Activated naive CD8-positive, alpha-beta T cell treated with anti-CD3 and anti-CD28 coated beads, Interleukin-2, amount 10 ng/mL, durations not matched to agents 7 days and 5 days (primary cell): ENCODE measurements at places on chromosomes 12 and 14. TPM values are rescaled to one million over a fixed set of nuclear protein-coding genes. Genes with fewer than 3 reads are reported as not detected.
A peak's percentile ranks its signal among the peaks of the same experiment; 100 is the strongest.

Gene KRT85
- total RNA-seq, result not detected

Gene ACVRL1
- total RNA-seq, result not detected

Gene ANO4
- not detected for total RNA-seq

Gene FKBP4
- total RNA-seq, result 67.7 TPM

Gene ADAM21
- not detected for total RNA-seq

Gene MYO1H
- total RNA-seq, result not detected

Gene SFSWAP
- total RNA-seq, result 65.5 TPM

Gene C12orf54
- total RNA-seq, result not detected

Gene KLRC3
- total RNA-seq, result 5.6 TPM

GRCh38 chr14:88063811-88064210 is 58.9 kb downstream of the GPR65 start:
- DNase-seq, result no peak

- DNase-seq, result no peak
Observed at GRCh38 chr14:88985654-88986053, 161.2 kb downstream of the TTC8 start.

- no peak for DNase-seq
Observed at GRCh38 chr14:21852775-21853174, 179.2 kb upstream of the OR4E1 start.

DNA sequence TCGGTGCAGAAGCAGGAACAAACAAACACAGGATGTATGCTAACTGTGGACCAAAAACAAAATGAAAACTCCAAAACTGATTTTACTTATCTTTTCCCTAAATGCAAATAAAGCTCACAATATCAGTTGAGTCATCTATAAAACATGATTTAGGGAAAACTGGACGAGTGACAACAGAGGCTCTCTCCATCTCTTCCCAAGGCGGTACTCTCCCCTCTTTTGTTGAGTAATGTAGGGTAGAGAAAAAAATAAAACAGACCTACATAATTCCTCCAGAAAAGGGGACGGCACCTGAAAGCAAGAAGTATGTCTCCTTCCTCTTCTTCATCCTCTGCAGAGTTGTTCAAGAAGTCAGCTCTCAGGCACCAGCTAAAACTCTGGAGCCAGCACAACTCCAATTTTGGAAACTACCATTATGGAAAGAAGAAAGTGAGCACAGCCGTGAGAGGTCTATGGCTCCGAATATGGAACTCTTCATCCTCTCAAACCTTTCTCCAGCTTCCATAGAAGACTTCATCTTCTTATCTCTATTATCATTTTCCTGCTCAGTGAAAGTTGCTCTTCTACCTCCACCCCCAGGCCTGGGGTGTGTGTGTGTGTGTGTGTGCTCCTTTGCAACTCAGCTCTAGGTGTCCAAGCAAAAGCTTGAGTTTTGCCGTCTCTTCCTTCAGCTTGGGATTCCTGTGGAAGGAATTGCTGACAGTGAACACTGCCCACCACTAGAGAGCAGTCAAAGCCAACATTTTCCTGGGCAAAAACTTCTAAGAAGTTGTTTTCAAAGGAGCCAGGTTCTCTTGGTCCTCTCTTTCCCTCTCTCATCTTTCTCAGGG is 155.4 kb downstream of the DIO2 start:
- no peak for DNase-seq

- no peak for DNase-seq
Observed at GRCh38 chr12:118059341-118060191, 1.4 kb downstream of the WSB2 start.

GRCh38 chr12:106710143-106710893 is 64.2 kb upstream of the RIC8B start:
- DNase-seq, result no peak

- DNase-seq, result no peak
Observed at GRCh38 chr12:101780599-101780998, 41.3 kb upstream of the SYCP3 start.

DNA sequence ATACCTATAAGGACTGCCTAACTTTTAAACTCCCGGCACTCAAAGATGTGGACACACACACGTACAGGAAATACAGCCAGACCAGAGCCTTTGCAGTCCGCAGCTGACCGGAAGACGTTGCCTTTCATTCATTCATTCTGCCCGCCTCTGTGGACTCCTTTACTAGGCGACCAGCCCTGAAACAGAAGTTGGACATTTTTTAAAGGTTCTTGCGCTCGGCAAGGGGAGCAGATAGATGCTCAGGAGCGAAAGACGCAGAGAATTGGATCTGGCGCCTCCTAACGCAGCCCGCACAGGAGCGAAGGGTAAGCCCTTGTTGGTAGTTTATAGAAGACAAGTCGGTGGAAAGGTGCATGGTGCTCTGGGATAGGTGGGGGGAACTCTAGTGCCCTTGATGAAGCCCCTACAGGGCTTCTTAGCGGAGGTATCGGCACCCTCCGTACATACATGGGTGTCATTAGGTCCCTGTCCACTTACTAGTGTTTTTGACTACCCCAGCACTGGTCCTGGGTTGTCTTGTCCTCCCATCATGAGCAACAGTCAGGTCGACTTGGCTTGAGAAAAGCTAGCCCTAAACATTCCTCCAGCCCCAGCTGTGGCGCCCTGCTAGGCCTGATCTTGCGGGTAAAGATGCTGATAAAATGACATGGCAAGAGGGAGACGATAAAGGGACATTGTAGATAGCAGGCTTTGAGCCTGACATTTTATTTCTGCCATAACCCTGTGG is at the start of gene KDM2B:
TSS of gene KDM2B (minus strand) at position 65 of the 727 bp plus-strand sequence. CDS start 112 bp downstream, outside the sequence.
- peak; percentile 49 for DNase-seq

DNA sequence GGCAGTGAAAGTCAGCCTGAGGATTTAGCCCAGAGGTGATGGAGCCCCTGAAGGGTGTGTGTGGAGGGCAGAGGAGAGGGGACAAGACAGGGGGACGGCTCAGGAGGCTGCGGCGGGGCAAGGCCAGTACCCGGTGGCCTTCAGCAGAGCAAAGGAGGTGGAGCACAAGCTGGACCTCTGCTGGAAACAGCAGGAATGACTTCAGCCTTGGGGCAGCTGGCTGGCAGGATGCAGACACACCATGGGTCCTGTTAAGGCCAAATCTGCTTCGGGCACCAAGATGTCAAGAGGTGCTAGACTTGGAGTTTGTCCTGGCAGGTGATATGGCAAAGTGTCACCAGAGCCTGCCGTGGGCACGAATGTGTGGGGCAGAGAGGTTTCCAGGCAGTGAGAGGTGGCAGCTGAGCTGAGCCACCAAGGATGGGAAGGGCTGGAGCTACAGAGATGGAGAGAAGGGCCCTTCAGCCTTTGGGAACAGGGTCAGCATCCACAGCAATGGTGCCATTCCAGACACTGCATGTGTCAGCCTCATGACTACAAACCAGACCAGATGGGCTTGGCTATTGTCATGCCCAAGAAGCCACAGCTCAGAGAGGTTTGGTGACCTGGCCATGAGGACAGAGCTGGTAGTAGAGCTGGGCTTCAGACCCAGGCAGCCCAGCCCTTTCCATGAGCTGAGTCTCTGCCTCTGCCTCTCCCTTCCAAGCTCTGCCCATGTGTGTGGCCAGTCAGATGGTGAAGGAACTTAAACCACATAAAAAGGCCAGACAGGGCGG is 91.9 kb downstream of the LGMN start:
- DNase-seq, result no peak

- DNase-seq, result no peak
Observed at GRCh38 chr12:114847441-114848035, 163.6 kb upstream of the TBX3 start.

DNA sequence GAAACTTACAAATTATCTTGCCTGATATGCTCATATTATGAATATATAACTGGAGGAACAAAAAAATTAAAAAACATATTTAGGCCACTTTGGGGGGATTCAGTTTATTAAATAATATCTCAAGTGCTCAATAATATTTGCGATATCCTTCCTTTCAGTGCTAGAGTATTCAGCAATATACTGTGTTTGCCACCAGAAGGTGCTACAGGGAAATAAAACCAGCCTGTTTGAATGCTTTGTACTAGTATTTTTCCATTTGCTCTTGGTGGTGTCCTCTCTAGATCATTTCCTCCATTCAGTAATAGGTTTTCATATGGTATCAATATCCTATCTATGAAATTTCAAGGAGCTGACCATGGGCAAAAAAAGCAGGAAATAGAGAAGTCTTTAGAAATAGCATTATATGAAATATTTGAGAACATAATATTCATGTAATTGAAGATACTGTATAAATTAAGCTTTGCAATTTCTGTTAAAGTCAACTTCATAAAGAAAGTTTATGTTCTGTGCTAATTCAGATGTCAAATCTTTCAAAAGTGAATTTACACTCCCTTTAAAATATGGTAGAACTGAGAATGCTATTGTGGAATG is 106.2 kb upstream of the NAV3 start:
- no peak for DNase-seq

- DNase-seq, result no peak
Observed at GRCh38 chr12:59322473-59322872, 273.4 kb upstream of the SLC16A7 start.

- no peak for DNase-seq
Observed at GRCh38 chr12:106766393-106766826, 8.1 kb upstream of the RIC8B start.

DNA sequence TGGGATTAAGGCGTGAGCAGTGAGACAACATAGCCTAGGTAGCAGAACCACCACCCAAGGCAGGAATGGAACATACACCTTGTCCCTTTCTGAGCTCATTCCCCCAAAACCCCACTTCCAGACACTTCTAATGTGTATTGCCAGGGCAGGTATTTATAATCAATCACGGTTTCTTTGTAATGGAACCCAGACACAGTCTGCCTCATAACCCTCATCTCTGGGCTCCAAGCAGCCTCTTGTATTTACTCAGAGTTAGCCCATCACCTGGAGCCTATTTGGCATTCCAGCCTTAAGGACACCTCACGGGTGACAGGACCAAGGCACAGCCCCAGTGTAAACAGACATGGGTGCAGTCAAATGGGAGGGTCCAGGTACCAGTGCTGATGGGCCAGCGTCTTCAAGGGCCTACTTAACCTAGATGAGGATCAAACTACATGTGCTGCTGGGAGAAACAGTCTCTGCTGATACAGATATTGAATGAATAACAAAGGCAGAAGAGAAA is 2.5 kb upstream of the HIGD1C start:
- DNase-seq, result no peak

DNA sequence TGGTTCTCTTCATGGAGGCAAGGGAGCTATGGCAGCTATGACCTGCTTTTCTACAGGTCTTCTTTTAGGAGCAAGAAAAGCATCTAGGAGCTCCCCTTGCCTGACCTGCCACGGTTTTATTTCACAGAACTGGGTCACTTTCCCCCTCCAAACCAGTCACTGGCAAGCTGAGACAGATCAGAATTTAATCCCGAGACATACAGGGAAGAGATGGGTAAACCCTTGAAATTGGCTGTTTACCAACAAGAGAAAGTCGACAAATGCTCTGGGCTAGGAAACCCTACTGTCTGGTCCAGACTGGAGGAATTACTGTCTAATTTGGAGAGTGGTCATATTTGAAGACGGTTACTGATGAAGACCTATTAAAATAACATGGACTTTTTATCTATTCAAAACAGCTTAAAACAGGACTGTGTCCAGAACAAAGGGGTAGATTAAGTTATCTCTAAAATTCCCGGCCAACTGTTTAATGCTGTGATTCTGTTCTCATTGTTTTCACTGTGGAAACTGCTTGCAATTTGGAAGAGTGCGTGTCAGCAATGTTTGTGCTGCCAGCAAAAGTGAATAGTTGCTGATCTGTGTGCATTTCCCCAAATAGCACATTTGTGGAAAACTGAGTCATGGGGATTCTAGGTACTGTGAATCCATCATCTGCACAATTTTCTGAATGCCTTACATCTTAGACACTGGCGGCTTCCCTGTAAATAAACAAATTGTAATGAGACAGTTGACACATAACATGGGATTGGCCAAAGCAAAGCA is 73.4 kb upstream of the EEA1 start:
- no peak for DNase-seq

- peak; percentile 52 for DNase-seq
Observed at GRCh38 chr12:111757361-111758119, 9.2 kb upstream of the ALDH2 start.

DNA sequence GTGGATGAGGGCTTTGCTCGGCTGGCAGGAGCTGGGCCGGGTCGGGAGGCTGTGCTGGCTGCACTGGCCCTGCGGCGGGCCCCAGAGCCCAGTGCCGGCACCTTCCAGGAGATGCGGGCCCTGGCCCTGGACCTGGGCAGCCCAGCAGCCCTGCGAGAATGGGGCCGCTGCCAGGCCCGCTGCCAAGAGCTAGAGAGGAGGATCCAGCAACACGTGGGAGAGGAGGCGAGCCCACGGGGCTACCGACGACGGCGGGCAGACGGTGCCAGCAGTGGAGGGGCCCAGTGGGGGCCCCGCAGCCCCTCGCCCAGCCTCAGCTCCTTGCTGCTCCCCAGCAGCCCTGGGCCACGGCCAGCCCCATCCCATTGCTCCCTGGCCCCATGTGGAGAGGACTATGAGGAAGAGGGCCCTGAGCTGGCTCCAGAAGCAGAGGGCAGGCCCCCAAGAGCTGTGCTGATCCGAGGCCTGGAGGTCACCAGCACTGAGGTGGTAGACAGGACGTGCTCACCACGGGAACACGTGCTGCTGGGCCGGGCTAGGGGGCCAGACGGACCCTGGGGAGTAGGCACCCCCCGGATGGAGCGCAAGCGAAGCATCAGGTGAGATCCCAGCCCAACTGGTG is 11.5 kb downstream of the ARHGEF40 start:
- no peak for DNase-seq

GRCh38 chr14:98682726-98683125 is 589.3 kb downstream of the BCL11B start:
- DNase-seq, result no peak
